ENCODE measurements at places on chromosomes 5 and 9.

DNA sequence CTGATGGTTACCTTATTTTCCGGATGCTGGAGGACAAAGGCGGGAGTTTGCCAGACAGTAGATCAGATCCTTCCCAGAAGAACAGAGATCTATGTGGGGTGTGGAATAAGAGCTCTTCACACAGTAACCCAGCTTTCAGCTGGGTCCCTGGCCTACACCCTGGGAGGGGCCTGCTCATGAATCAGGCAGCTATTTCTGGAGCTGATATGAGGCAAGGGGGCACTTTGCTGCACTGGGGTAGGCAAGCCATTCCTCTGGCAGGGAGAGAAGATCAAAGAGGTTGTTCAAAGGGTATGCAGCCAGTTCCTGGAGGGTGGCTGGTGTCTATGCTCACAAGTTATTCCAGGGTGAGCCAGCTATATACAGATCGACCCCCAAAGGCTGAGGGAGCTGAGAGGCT, 48.6 kb downstream of the CYSTM1 start:
- no peak for DNase-seq

DNA sequence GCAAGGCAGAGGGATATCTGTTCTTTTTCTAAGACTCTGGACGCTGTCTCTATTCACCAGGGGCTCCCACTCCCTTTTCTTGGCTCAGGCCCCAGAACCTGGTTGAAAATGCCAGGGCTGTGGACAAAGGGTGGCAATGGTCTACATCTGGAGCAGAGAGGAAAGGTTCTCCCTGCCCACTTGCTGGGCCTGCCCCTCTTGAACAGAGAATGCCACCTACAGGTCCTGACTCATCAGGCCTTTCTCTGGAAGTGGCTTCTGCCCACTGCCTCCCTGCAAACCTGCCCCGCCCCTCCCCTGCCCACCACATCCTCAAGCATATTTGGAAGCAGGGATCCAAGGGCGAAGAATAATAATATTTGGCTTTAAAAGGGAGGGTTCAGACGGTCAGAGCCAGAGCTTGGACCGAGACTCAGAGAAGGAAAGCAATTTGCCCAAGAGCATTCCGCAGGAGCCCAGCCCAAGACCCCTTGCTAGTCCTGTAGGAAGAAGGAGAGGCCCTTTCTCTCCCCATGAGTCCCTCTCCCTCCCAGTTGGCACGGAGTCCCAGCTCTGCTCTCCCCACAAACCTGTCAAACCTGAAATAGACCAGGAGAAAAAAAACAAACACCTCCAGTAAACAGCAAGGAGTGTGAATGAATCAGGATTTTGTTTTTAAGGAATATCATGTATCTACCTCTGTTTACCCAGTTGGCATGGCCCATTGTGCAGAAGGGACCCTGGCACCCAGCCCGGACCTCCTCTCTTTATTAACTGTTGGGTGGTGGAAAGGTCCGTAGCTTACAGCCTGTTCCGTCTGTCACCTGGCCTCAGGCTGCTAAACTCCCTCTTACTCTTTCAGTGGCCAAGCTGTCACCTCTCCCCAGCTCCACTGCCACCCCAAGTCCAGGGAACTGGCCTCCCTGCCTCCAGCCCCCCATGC, 37.7 kb upstream of the STXBP1 start:
- no peak for DNase-seq

- no peak for DNase-seq
Observed at GRCh38 chr5:106314221-106314824, 1356.4 kb downstream of the EFNA5 start.

- no peak for DNase-seq
Observed at GRCh38 chr5:35129921-35130485, 82.3 kb upstream of the AGXT2 start.

- no peak for DNase-seq
Observed at GRCh38 chr9:126618585-126619360, 5.0 kb downstream of the LMX1B start.

GRCh38 chr9:69412741-69413150, 87.7 kb downstream of the ENTREP1 start:
- DNase-seq, result no peak

DNA sequence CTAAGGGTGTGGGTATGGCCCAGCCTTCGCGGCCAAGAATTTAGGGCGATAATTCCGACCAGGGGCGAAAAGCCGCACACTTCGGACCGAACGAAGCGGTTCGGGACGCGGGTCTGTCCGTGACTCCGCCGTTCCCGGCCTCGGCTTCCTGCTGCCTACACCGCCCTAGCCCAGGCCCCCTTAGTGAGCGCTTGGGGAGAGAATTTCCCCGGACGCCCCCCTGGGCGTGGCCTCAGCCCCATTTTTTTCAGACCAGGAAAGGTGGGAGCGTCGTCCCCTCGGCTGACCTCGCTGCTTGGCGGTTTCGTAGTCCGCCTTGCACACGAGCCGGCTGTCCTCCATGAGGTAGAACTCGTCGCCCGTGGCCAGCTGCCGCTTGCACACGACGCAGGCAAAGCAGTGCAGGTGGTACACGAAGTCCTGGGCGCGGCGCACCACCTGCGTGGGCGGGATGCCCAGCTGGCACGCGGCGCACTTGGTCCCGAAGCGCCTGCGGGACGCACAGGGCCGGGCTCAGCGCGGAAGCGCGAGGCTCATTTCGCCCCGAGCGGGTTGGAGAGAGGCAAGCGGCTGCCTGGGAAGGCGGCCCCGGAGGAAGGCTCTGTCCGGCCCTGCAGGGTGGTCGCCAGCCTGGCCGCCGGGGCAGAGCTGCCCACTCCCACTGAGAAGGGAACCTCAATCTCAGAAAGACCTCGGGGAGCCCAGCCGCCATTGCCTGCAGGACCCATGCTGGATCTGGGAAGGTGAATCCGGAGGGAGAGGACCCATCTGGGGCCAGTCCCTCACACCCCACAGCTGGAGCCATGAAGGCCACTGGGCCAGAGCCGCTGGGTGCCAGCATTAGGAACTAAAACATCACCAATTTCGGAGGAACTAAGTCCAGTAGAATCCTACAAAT, 5.3 kb downstream of the LHX3 start:
- DNase-seq, result no peak
